ENCODE measurements at places on chromosomes 5 and 9.

- H3K27ac ChIP-seq, result no peak overlapping the region
- H3K27me3 ChIP-seq, result no peaks in the 10 kb centered on the region
- H3K4me1 ChIP-seq, result no peaks in the 10 kb centered on the region
- no peak overlapping the region for H3K4me3 ChIP-seq
Observed at GRCh38 chr5:103620851-103621547, 58.4 kb upstream of the NUDT12 start.

GRCh38 chr9:114070188-114071103, 7.7 kb downstream of the AMBP start:
- H3K27ac ChIP-seq, result no peak overlapping the region
- H3K36me3 ChIP-seq, result no peaks in the 10 kb centered on the region
- H3K4me1 ChIP-seq, result no peaks in the 10 kb centered on the region
- peaks cover 15% of the 10 kb centered on the region for H3K27me3 ChIP-seq
- no peak overlapping the region for H3K4me3 ChIP-seq

GRCh38 chr9:1018121-1018520, 32.0 kb upstream of the DMRT2 start:
- peaks cover 40% of the 10 kb centered on the region for H3K27me3 ChIP-seq
- no peak for ATAC-seq
- H3K4me3 ChIP-seq, result no peak overlapping the region
- no peaks in the 10 kb centered on the region for H3K4me1 ChIP-seq
- H3K27ac ChIP-seq, result no peak overlapping the region

DNA sequence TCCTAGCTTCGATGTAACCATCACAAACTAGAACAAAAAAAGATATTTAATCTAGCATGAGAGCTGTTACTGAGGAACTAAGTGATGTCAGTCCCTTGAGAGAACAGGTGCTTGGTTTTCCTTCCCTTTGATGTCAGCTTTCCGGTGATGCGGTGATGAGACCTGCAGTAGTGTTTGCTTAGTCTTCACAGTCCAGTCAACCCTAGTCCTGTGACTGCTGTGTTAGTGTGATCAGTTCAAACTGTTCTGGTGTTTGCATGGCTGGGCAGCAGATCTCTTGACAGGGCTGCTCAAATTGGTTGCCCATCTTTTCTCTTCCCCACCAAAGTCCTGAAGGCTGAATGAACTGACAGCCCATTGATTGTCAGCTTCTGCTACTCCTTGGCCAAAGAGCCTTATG, 608.6 kb upstream of the DAB2 start:
- H3K4me1 ChIP-seq, result no peaks in the 10 kb centered on the region
- H3K4me3 ChIP-seq, result no peak overlapping the region
- no peak overlapping the region for H3K27ac ChIP-seq

DNA sequence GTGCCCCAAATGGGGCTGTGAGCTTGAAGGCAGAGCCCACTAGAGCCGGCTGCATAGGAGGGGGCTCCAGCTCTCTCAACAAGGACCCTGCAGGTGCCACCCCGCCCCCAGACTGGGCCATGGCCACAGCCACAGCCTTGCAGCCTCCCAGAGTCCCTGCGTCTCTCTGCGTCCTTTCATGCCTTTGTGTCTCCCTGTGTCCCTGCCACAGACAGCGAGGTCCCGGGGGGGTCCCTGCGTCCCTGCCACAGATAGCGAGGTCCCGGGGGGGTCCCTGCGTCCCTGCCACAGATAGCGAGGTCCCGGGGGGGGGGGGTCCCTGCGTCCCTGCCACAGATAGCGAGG, 6.3 kb downstream of the NOXA1 start:
- no peak overlapping the region for H3K4me3 ChIP-seq
- H3K27me3 ChIP-seq, result peaks cover 26% of the 10 kb centered on the region
- H3K4me1 ChIP-seq, result no peaks in the 10 kb centered on the region
- no peak for ATAC-seq
- H3K36me3 ChIP-seq, result no peaks in the 10 kb centered on the region
- H3K27ac ChIP-seq, result no peak overlapping the region

DNA sequence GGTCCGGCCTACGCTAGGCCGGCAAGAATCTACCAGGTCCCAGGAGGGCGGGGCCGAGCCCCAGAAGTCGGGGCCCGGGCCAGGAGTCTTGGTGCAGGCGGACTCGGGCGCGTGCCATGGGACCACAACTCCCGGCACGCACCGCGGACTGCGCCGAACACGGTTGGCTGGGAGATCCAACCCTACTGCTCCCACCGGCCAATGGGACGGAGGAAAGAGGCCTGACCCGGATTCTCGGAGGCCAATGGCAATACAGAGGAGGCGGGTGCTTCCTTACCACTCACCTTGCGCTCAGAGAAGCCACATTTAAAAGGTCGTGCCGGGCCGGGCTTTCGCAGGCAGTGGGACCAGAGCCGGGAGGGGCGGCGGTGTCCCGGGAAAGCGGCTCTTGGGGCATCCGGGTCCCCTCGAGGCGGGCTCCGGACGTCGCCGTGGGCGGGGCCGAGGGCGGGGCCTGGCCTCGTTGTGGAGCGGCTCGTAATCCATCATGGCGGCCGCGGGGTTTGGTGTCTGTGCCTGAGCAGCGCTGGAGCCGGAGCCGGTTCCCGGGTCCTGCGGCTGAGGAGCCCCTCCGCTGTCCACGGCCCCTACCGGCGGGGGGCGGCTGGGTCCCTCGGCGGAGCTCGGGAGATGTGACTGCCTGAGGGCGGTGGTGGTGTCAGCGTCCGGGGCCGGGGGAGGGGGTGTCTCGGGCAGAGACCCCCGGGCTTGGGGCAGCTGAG, 19.1 kb downstream of the EXOSC2 start:
- no peaks in the 10 kb centered on the region for H3K27me3 ChIP-seq
- peak overlapping the region; percentile 76 for H3K4me3 ChIP-seq
- no peaks in the 10 kb centered on the region for H3K36me3 ChIP-seq

- no peaks in the 10 kb centered on the region for H3K27me3 ChIP-seq
- H3K4me1 ChIP-seq, result no peaks in the 10 kb centered on the region
- ATAC-seq, result no peak
- no peak overlapping the region for H3K27ac ChIP-seq
- H3K36me3 ChIP-seq, result no peaks in the 10 kb centered on the region
- H3K4me3 ChIP-seq, result no peak overlapping the region
Observed at GRCh38 chr5:116130471-116130870, 45.6 kb downstream of the COMMD10 start.

GRCh38 chr5:176955895-176956294, 50.7 kb downstream of the UIMC1 start:
- H3K36me3 ChIP-seq, result peaks cover 5% of the 10 kb centered on the region
- no peak for ATAC-seq
- H3K4me1 ChIP-seq, result peaks cover 7% of the 10 kb centered on the region
- no peaks in the 10 kb centered on the region for H3K27me3 ChIP-seq

DNA sequence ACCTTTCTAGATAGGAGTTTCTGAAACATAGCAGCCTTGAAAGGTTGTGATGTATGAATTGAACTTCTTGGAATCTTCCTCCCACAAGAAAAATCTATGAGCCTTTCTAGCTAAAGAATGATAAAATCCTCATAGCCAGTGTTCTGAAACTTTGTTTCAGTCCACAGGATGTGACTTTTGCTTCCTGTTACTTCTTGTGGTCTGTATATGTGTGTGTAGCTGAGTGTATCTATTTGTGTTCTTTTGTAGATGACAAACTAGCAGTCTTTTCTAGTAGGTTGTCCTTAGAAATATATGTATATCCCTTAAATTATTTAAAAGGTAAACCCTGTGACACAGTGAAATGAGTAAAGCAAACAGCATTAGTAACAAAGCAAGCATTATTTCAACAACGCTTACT, 188.8 kb downstream of the MRPS30 start:
- H3K36me3 ChIP-seq, result no peaks in the 10 kb centered on the region
- H3K27me3 ChIP-seq, result no peaks in the 10 kb centered on the region
- no peak overlapping the region for H3K4me3 ChIP-seq
- H3K27ac ChIP-seq, result no peak overlapping the region
- no peak for ATAC-seq

DNA sequence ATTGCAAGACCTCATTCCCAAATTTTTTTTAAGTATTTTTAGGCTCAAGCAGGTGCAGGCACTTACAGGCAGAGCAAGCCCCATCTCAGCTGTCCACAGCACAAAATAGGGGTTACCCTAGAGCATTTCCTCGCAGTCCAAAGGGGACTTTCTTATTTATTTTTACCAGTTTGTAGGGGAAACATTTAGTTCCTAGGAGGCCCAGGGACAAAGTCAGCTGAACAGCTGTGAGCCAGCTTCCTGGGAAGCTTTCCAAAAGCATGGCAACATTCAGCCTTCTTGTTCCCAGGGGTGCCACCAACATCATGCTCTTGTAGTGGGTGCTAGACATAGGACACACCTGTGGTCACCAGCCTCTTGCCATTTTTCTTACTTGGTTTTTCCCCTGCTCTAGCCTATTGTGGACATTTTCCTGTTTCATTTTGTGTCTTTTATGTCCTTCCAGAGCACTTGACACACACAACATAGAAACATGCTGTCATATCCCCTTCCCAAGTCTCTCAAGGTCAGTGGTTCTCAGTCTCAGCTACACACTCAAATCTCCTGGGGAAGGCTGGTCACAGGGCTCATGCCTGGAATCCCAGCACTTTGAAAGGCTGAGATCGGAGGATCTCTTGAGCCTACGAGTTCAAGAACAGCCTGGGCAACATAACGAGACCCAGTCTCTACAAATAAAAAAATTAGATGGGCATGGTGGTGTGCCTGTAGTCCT, 38.2 kb downstream of the HAVCR1 start:
- no peak overlapping the region for H3K4me3 ChIP-seq
- H3K27me3 ChIP-seq, result peaks cover 5% of the 10 kb centered on the region
- no peaks in the 10 kb centered on the region for H3K4me1 ChIP-seq
- ATAC-seq, result no peak

- peaks cover 32% of the 10 kb centered on the region for H3K4me1 ChIP-seq
- H3K27me3 ChIP-seq, result peaks cover 6% of the 10 kb centered on the region
- no peaks in the 10 kb centered on the region for H3K36me3 ChIP-seq
- no peak overlapping the region for H3K27ac ChIP-seq
- ATAC-seq, result no peak
Observed at GRCh38 chr9:136852664-136853595, 784 bp downstream of the MAMDC4 start.

GRCh38 chr9:80093695-80094094, 521.9 kb downstream of the TLE4 start:
- H3K27me3 ChIP-seq, result no peaks in the 10 kb centered on the region
- no peak overlapping the region for H3K4me3 ChIP-seq
- ATAC-seq, result no peak
- H3K4me1 ChIP-seq, result no peaks in the 10 kb centered on the region

All from gastroesophageal sphincter (tissue), 4 donors.